Stimulated activated CD4-positive, alpha-beta T cell treated with anti-CD3 and anti-CD28 coated beads, Interleukin-1b, Interleukin-23, amount 100 ng/mL, for 1 hour (primary cell): ENCODE measurements at places on chromosomes 7 and 10.

- DNase-seq: no peak
Observed at GRCh38 chr7:82428186-82428961, 15.2 kb downstream of the CACNA2D1 start.

DNA sequence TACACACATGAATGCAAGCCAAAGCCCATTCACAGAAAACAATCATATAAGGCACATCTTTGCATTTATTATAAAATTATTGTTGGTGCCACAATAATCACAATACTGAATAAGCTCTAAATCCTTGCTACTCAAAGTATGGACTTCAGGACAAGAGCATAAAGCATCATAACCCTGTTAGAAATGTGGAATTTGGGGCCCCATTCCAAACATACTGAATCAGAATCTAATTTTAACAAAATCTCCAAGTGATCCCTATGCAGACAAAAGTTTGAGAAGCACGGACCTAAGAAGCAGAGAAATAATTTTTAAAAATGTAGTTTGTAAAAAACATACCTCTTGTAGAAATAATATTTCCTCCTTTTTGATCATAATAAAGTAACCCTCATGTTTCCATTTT, 199.2 kb downstream of the IMMP2L start:
- no peak for DNase-seq

DNA sequence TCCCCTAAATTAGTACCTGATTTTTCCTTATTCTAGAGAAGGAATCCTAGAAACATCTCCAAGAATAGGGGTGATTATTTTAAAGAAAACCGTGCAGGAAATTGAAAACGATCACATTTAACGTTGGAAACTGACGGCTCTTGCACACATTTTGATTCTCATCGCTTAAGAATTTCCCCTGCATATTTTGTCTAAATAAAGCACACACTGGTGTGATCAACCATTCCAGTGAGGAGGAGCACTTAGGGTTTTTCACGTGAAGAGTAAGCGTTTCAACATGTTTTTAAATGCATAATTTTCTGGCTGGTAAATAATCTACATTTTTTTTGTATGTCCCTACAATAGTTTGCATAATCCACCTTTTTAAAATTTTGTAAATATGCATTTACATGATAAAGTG, 229.7 kb upstream of the PFKP start:
- DNase-seq: no peak

DNA sequence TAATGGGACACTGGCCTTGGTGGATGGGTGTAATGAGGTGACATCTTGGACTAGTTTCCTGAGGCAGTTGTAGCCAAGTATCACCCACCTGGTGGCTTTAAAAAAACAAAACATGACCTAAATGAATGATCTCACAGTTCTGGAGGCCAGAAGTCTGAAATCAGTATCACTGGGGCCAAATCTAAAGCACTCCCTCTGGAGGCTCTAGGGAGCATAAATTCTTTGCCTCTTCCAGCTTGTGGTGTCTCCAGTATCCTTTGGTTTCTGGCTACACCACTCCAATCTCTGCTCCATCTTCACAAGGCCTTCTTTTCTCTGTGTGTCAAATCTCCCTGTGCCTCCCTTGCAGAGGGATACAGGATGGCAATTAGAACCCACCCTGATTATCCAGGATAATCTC, 342.9 kb downstream of the CALN1 start:
- DNase-seq: no peak

DNA sequence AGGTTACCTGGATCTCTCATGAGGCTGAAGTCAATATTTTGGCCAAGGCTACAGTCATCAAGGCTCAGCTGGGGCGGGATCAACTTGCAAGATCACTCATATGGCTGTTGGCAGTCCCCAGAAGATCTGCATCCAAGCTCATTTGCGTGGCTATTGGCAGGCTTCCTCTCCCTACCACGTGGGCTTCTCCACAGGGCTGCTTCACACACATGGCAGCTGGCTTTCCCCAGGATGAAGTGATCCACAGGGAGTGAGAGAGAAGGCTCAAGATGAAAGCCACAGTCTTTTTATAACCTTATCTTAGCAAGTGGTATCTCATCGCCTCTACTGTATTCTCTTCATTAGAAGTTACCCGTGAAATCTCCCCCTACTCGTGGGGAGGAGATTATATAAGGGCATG, 167.4 kb downstream of the TMEM26 start:
- no peak for DNase-seq

GRCh38 chr10:8677642-8678041, 623.2 kb downstream of the GATA3 start:
- DNase-seq: no peak

DNA sequence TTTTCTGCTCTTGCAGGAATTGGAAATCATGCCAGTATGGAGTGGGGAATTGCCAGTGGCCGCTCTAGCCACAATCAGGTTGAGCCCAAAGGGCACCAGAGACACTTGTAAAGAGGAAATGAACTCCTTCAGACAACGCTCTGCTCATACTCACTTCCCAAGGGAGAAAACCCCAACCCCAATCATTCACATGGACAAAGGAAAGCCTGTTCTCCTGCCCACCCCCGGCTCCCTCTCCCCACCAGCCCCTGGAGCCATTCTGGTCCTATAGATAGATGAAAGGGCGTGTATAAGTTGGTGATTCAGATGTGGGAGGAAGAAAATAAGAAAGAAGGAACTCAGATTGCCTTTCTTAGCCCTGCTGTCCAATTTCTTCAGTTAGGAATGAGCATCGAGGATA, 57.4 kb downstream of the GFRA1 start:
- DNase-seq: no peak
